GM23248 (cell line): ENCODE measurements at places on chromosomes 13 and 19. TPM values are rescaled to one million over a fixed set of nuclear protein-coding genes. Genes with fewer than 3 reads are reported as not detected.
A peak's percentile ranks its signal among the peaks of the same experiment; 100 is the strongest.

RRAS gene
- total RNA-seq = 61.0 and 116 TPM in 2 replicates

ICAM5 gene
- total RNA-seq = 45.4 and 48.7 TPM in 2 replicates

CEACAM16 gene
- total RNA-seq = not detected in 2 replicates

DNA sequence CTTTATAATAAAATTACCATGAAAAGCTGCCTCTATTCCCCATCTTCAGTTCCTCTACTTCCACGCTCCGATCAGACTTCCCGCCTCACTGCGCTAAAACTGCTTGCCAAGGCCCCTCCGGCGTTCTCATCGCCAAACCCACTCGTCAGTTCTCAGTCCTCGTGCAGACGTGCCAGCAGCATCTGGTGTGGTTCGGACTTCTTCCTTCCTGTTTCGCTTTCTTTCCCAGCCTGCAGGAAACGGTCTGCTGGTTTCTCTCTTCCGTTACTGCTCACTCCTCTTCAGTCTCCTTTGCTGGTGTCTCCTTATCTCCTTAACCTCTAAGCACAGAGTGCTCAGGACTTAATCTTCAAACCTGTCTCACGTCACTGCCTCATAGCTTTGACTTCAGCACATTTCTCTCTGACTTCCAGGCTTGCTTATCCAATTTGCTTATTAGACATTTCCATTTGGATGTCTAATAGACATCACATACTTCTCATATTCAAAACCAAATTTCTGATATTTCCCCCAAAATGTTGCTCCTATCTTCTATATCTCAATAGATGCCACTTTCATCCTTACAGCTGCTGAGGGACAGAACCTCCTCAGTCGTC, 40.3 kb downstream of the RCBTB2 start:
- no peaks in the 10 kb centered on the region; the same call in 1 of the 2 replicates for H3K36me3 ChIP-seq
- H3K27me3 ChIP-seq = no peaks in the 10 kb centered on the region
- peak; percentile 90 for DNase-seq
- H3K4me3 ChIP-seq = peak overlapping the region; percentile 69
- peaks cover 20% of the 10 kb centered on the region for H3K4me1 ChIP-seq

- H3K4me1 ChIP-seq = no peaks in the 10 kb centered on the region
- DNase-seq = no peak
- no peaks in the 10 kb centered on the region for H3K27me3 ChIP-seq
- H3K36me3 ChIP-seq = peaks cover 60% of the 10 kb centered on the region
- no peak overlapping the region for H3K4me3 ChIP-seq
- H3K27ac ChIP-seq = no peak overlapping the region
Observed at GRCh38 chr19:40763526-40763925, 11.8 kb upstream of the MIA start.

- no peaks in the 10 kb centered on the region for H3K36me3 ChIP-seq
- no peak for DNase-seq
- H3K4me1 ChIP-seq = no peaks in the 10 kb centered on the region
- H3K27ac ChIP-seq = no peak overlapping the region
- no peak overlapping the region for H3K4me3 ChIP-seq
Observed at GRCh38 chr13:25784119-25784518, 267.7 kb downstream of the SHISA2 start.

- H3K27me3 ChIP-seq = 0 out of 2 replicates have a peak, but pooled peaks cover 3% of the 10 kb centered on the region
- no peak overlapping the region for H3K4me3 ChIP-seq
- no peak overlapping the region for H3K27ac ChIP-seq
- peaks cover 5% of the 10 kb centered on the region for H3K4me1 ChIP-seq
Observed at GRCh38 chr13:20156702-20157101, 4.2 kb downstream of the GJA3 start.

GRCh38 chr19:9342610-9343304, 18.8 kb downstream of the ZNF559 start:
- DNase-seq = peak; percentile 2
- no peak overlapping the region for H3K4me3 ChIP-seq
- peaks cover 63% of the 10 kb centered on the region for H3K36me3 ChIP-seq
- no peaks in the 10 kb centered on the region for H3K4me1 ChIP-seq
- H3K27me3 ChIP-seq = no peaks in the 10 kb centered on the region
- H3K27ac ChIP-seq = no peak overlapping the region

SPPL2B gene
- total RNA-seq = 43.0 and 61.0 TPM in 2 replicates

DNA sequence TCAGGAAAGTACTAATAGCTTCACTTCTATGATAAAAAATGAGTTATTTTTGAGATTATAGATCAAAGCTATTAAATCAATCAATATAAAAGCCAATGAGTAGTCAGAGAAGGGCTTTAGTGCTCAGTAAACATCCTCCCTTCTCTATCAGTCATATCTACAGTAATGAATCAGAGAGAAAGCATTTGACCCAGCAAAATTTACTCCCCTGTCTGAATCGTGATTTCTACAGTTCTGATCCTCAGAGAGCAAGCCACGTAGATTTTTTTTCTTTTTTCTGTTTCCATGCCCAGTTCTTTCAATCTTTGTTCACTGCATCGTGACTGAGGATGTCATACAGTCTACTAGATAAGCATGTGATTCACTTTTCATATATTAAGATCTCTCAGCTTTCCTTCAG, 16.2 kb upstream of the MBNL2 start:
- peaks cover 6% of the 10 kb centered on the region; the same call in 1 of the 2 replicates for H3K4me1 ChIP-seq
- DNase-seq = peak; percentile 41
- no peaks in the 10 kb centered on the region for H3K27me3 ChIP-seq
- no peak overlapping the region for H3K4me3 ChIP-seq

DNA sequence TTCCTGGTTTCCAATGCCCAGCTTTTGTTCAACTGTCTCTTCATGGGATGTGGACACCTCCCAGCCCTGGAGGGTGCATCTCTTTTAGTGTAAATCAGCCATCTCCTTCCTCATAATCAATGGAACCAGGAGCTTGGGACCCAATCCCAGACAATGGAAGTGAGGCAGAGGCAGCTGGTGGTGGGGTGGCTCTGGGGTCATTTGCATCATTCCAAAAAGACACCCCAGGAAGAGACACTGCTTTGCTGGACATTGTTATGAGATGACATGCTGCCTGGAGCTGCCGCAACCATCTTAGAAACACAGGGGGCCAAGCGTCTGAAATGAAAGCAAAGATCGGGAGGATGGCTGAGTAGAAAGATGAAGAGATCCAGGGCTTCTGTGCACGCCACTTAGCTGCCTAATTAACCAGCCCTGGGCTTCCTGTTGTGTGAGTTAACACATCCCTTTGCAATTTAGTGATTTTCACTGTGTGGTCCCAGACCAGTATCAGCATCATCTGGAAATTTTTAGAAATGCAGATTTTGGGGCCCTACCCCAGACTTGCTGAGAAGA, 36.1 kb downstream of the IRS2 start:
- H3K4me3 ChIP-seq = no peak overlapping the region
- no peak overlapping the region for H3K27ac ChIP-seq
- H3K4me1 ChIP-seq = no peaks in the 10 kb centered on the region
- H3K36me3 ChIP-seq = peaks cover 28% of the 10 kb centered on the region; the same call in 1 of the 2 replicates
- DNase-seq = no peak
- H3K27me3 ChIP-seq = no peaks in the 10 kb centered on the region

IRS2 gene
- 7.3 and 7.7 TPM in 2 replicates for total RNA-seq

KCNN1 gene
- not detected in 2 replicates for total RNA-seq

DNA sequence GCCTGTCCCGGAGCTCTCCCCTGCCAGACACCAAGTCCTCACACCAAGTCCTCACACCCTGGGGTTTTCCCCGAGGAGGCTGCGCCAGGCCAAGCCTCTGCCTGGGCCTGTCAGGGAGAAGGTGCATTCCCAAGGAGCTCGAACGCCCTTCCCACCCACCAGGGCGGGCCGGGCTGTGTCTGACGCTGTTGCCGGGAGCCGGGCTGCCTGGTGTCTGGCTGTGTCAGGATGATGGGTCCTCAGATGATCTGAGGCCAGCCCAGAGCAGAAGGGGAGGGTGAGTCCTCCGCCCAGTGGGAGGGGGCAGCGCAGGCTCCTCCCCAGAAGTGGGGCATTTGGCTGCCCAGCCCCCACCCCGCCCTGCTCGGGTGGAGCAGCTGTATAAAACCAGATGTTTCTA, 2.3 kb upstream of the HAS1 start:
- peak; percentile 87 for DNase-seq
- peaks cover 13% of the 10 kb centered on the region for H3K4me1 ChIP-seq
- H3K27me3 ChIP-seq = peaks cover 36% of the 10 kb centered on the region

DNA sequence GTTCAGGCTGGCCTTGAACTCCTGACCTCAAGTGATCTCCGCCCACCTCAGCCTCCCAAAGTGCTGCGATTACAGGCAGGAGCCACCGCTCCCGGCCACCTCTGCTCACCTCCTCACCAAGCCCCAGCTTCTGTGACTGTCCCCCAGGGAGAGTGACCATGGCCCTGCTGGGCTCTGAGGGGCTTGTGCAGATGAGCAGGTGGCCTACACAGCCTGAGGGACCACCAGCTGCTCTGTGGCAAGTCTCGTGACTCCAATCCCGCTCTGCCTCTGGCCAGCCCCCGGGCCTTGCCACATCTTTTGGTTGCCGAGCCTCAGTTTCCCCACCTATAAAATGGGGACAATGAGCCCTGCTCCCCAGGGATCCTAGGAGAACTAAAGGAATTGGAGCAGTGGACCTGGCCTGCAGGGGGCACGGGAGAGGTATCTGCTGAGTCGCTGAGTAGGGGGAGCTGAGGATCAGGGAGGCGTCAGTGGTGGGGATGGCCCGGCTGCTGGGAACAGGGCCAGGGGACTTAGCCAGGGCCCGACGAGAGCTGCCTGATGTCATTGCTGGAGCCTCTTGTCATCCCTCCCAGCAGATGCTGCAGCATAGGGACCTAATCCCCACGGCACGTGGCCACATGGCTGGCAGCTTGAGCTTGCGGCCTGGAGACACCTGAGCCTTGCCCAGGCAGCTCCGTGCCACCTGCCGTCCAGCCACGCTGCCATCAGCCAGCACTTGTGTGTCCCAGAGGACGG, 74.7 kb downstream of the GADD45B start:
- peaks cover 13% of the 10 kb centered on the region for H3K4me1 ChIP-seq
- H3K36me3 ChIP-seq = no peaks in the 10 kb centered on the region
- peak overlapping the region; percentile 86 for H3K27ac ChIP-seq
- DNase-seq = peak; percentile 42
- no peak overlapping the region for H3K4me3 ChIP-seq

NLRP11 gene
- total RNA-seq = not detected in 2 replicates

DNA sequence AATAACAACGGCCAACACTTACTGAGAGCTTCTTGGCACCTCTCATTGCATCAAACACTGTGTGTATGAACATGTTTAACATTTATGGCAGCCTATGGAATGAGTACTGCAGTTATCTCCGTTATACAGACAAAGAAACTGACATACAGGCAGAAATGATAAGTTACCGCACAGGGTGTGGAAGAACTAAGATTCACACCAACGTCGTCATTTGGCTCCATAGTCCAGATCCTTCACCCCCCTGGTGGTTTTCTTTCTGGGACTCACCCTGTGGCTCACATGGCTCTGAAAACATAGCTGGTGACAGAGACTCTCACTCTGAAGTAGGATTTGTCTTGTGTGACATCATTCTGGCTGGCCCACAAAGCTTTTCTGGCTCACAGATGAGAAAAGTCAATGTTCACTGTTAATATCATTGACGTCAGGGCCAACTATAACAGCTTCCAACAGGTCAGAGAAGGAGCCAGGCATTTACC, 230.1 kb downstream of the DLEU7 start:
- H3K36me3 ChIP-seq = no peaks in the 10 kb centered on the region
- H3K4me3 ChIP-seq = no peak overlapping the region
- peaks cover 25% of the 10 kb centered on the region for H3K4me1 ChIP-seq
- DNase-seq = peak; percentile 31

CYSLTR2 gene
- not detected in 2 replicates for total RNA-seq

GRCh38 chr13:32135655-32136054, 104.1 kb downstream of the FRY start:
- no peaks in the 10 kb centered on the region for H3K27me3 ChIP-seq
- peak overlapping the region; percentile 51 for H3K27ac ChIP-seq
- peaks cover 24% of the 10 kb centered on the region for H3K4me1 ChIP-seq
- H3K4me3 ChIP-seq = no peak overlapping the region
- DNase-seq = peak; percentile 78
